Muscle of leg (tissue), 16 donors: ENCODE measurements at places on chromosomes 11 and 22.

GRCh38 chr22:27881421-27881820, 37.6 kb downstream of the PITPNB start:
- DNase-seq: peak; percentile 54

- peak; percentile 42 for DNase-seq
Measured at GRCh38 chr11:118623269-118623655, 15.8 kb downstream of the PHLDB1 start.

GRCh38 chr22:22655452-22656290, 11.3 kb downstream of the GGTLC2 start:
- no peak for DNase-seq

DNA sequence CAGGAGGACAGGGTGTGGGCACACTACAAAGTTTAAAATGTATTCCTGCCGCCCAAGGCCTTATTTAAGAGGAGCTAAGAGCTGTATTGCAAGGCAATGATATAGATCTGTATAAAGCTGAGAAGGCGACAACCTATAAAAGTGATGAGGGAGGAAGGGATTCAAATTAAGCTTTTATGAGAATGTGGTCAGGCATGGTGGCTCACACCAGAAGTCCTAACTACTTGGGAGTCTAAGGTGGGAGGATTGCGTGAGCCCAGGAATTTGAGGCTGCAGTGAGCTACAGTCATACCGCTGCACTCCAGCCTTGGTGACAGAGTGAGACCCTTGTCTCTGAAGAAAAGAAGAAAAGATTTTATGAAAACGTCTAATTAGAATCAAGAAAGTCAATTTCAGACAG, 9.7 kb upstream of the GLB1L3 start:
- DNase-seq: no peak

- no peak for DNase-seq
Measured at GRCh38 chr11:20090654-20091374, 69.5 kb downstream of the DBX1 start.

GRCh38 chr11:114058026-114058706, 1.3 kb upstream of the ZBTB16 start:
- no peak for DNase-seq

DNA sequence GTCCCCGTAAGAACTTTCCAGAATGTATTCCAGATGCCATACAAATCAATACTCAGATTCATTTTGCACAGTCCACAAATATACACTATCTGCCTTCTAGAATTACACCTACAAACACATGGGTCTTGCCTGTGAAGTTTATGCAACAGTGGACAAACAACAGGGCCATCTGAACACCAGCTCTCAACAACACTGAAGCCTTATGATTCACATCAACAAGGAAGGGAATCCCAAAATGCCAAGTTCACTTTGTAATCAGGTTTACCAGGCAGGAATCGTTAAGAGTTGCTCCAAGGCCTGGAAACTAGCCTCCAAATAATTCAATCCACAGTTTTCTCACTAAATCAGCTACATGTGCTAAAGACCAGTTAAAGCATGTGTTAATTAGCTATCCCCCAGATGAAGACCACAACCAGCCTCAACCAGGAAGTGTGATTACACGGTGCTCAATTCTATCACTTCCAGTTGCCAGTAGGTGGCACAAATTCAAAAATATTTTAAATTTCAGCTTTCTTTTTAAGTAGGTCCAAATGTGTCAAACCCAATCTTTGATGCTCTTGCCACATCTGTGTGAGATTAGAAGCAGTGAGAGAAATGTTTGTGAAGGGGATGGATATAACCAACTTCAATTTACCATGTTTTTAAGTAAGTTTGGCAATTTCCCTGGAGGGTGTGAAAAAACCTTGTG, 139.1 kb upstream of the BDNF start:
- DNase-seq: peak; percentile 5

DNA sequence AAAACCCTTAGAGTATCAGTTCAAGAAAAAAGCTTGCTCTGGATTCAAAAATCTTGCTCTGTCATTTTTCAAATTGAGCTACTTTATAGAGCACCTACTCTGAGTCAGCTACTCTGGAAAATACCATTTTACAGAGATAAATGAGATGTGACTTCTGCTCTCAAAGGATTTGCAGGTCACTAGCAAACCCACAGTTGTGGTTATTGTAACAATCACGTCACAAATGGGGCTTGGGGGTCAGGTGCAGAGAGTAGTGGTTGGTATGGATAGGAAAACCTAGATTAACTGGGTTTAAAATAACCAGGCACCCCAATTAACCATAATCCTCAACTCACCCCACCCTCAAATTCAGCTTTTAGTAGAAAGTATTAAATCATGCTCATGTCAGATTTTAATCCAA, 52.3 kb downstream of the MSANTD4 start:
- no peak for DNase-seq

GRCh38 chr11:14669499-14669898, 25.9 kb downstream of the PDE3B start:
- no peak for DNase-seq

DNA sequence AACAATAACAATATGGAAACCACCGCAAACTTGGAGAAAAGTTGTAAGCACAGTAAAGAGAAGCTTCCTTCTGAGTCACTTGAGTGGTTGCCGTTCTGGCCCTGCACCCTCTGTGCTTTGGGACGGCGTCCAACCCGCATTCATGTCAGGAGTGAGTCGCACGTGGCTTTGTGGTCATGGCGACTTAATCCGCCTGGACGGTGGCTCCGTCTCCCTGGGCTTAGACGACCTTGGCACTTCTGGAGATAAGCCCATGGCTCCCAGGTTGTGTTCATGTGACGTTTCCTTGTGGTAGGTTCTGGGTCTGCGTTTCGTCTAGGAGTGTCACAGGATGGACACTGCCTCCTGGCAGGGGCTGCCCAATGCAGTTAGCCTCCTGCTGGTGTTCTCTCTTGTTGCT, 40.5 kb downstream of the TPCN2 start:
- no peak for DNase-seq

DNA sequence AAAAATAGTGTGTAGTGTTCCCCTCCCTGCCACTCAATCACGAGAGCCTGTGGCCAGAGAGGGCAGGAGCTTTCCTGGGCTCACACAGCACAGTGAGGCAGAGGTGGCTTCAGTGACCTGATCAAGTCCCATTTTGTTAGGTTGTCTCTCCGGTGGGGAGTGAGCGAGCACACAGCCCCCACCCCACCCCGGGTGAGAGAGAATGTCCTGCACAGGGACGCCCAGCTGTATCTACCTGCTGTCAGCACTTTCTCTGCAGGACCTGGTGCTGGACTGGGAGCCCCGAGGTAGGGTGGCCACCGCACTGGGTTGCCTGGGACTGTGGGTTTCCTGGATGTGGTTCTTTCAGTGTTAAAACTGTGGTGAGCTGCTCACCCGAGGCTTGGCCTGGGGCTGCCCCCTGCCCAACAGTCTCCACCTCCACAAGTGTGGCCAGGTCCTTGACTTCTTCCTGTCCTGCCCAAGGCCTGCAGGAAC, 6.1 kb downstream of the CAPN5 start:
- DNase-seq: no peak

DNA sequence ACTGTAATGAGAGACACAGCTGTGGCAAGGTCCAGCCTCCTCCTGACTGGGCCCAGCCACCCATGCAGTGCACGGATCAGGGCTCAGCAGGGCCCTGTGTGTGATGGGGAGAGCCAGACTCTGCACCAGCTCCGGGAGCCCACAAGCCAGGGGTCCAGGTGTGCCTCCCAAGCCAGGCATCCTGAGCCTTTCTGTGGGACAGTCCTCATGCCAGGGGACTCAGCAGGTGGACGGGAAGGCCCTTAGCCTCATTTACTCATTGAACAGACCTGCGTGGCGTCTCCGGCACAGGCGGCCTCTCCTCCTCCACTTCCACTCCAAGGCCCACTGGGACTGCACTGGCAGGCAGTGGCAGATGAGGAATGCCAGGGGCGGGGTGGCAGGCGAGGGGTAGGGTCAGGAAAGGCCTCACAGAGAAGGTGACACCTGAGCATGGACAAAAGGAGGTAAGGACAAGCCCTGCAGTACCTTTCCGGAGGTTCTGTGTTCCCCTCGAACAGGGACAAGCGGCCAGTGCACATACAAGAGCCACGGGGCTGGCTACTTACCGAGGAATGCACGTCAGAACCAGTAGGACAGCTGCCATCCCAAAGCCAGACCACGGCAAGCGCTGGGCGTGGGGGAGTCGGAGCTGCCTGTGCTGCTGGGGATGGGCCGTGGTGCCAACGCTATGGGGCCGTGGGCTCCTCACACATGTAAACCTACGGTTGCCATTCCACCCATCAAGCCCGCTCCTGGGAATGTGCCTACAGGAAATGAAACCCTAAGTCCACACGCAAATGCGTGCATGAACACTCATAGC, 52.7 kb downstream of the IGF2 start:
- DNase-seq: no peak

GRCh38 chr11:70883973-70884623, 368.3 kb downstream of the SHANK2 start:
- DNase-seq: peak; percentile 89

DNA sequence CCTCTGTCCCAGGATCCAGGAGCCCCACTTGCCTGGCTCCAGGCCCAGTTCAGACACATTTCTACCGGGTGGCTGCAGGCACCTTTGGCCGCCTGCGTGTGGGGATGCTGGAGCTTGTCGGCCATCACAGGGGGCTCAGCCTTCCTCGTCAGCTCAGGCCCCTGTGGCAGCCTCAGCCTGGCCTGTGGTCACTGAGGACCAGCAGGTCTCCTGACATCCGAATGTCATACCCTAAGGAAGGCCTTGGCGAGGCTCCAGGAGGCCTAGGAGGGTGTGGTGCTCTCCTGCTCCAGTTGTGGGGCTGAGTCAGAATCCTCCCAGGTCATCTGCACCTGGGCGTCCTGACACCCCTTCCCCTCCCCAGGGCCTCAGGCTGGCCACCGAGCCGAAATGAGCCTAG, 14.9 kb upstream of the SOX10 start:
- no peak for DNase-seq

GRCh38 chr11:41446566-41446965, 12.9 kb downstream of the LRRC4C start:
- no peak for DNase-seq

DNA sequence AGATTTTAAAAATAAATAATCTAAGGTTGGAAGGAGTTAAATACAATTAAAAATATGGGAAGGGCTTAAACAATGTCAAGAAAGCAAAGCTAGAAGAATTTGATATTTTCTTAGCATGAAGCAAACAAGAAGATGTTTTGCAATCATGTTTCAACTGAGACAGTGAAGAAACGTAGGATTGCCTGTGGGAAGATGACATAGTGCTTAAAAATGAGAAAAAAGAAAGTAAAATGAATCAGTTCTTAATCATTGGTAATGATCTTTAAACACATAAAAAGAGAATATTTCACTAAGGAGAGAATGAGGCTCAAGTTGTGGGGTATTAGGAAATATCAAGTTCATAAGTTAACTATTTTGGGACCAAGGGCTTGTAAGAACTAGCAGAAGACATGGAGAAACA, 855.0 kb downstream of the METTL15 start:
- no peak for DNase-seq

- DNase-seq: no peak
Measured at GRCh38 chr11:11570823-11571222, 51.0 kb downstream of the GALNT18 start.

DNA sequence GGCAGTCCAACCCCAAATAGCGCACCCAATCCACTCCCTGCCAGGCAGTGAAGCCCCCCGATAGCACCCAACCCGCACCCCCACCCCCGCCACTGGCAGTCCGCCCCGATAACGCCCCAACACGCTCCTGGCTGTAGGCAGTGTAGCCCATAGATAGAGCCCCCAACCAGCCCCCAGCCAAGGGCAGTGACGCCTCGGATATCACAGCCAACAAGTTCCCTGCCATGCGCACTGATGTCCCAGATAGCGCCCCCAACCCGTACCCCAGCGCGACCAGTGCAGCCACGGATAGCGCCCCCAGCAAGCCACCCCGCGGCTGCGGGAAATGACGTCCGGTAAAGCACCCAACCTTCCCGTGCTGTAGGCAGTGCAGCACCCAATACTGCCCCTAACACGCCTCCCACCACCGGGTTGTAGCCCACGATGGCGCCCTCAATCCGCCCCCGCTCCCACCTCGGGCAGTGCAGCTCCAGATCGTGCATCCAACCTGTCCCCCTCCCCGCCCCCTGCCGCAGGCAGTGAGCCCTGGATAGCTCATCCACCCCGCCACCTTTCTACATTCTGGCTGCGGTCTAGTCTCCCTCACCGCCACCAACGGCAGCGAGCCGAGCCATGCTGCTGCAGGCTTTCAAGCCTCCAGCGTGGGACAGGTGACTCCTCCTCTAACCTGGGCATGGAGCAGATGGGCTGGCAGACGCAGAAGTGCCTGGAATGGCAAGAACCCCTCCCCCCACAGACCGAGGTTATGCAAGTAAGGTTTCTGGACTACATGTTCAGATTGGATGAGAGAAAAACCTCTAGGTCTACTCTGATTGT, 625 bp downstream of the RFPL2 start:
- DNase-seq: no peak

- no peak for DNase-seq
Measured at GRCh38 chr11:110903378-110903777, 191.1 kb upstream of the ARHGAP20 start.

DNA sequence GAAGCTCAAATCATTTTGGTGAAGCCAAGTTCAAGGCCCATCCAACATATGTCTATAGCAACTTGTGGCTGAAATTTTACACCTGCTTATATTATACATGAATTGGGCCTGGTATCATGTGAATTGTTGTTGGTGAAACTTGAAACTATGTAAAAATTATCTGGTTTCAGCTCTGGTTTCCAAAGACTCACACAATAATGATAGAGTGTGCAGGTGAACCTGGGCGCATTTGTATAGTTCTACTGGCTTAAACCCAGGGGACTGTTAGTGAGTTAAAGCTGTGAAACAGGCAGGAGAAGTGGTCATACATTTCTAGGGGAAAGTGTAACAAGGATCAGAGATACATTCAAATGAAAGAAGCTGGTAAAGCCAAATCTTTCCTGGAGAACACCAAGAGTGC, 627.3 kb downstream of the METTL15 start:
- no peak for DNase-seq

DNA sequence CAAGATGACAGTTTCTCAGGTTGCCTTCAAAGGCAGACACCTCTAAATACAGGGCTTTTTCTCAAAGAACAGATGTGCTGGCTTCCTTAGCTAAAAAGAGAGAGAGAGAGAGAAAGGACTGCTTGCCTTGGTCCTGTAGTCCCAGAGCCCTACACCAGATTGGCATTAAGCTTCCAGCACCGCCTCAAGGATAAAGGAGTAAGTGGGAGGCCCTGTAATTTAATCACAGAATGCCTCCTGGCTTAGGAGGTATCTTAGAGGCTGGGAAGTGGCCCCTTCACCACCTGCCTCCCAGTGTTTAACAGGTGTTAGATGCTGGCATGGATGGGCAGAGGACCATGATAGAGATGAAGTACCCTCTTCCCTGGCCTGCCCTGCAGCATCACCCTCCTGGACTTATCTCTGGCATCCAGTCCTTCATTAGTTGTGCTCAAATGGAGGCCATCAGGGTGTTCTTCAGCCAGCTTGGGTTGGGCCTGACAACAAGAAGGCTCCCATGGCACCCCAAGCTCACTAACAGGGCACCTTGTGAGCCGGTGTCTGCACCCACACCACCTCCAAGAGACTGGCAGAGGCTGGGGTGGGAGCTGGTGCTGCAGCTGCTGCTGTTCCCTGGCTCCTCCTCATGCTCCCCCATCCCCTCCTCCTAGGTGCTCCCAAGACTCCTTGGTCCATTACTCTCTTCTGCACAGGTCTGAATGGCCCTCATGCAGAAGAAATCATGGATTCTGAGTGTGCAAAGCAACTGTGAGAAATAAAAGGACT, 32.5 kb downstream of the ABCC8 start:
- DNase-seq: no peak

GRCh38 chr22:21000207-21000986, 1.5 kb downstream of the THAP7 start:
- no peak for DNase-seq
